ENCODE measurements at places on chromosomes 7 and 10.

GRCh38 chr10:44164251-44164956 is 220.5 kb downstream of the CXCL12 start:
- no peak for DNase-seq

DNA sequence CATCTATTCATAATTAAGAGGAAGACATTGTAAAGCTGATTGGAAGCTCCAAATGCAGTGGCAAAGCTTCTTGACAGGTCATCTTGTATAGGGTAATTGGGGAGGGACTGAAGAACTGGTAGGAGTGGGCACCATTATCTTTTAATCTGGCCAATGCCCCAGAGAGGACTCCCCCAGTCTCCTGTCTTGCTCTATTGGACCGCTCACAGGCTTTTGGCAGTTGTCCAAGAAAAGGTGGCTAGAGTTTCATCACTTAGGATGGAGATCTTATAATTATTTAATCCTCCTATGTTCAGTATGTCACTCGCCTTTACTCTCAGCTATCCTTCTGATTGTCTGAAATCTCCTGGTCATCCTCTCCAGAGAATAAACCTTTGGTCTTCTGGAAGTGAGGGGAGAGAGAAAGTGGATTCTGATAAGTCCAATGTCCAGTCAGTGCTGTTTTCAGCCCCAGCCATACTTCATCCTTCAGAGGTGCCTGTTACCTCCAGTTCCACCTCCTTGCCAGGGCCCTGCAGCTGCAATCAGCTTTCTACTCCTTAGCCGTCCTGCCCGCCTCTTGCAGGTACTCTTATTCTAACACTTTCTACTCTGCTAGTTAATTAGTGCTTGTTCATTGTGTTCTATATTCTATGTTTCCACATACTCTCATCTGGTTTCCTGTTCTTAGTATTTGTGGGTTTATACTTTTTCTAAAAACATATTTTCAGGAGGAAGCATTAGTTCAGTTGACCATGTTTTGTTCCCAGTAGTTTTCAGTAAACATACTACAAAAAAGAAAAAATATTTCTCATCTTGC is 241.6 kb downstream of the NSUN6 start:
- no peak for DNase-seq

DNA sequence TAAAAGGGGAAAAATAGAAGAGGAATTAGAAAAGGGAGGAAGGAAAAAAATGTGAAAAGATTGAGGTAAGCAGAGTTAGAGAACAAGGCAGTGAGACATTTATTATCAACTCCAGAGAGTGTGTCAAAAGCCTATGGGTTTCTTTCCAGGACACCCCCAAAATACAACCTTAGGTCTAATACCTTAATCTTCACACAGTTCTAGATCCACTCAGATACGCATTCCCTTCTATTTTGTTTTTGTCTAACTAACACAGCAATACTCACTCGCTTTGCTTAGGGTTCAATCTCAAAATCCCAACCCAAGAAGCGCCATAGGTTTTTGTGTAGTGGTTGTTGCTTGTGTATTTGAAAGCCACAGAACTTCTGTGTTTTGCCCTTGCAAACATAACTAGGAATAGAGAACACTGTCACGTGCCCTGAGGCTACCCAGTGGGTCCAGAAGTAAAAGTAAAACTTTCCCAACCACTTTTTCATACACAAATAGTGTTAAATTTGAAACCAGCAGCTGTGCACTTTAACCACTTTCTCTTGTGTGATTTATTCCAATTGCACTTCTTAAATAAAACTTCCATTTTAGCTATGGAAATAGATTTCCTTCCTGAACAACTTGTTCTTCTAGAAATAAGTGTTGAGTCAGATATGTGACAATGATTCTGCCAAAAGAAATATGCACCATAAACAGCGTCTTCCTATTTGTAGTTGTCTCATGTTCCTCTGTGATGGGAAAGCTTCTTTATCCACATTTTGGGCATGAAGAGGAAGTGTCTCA is 414.7 kb upstream of the GHITM start:
- DNase-seq, result no peak

- DNase-seq, result no peak
These were observed at the start of gene VOPP1 for GRCh38 chr7:55572378-55573233. Gene VOPP1, minus strand, starts transcription at chr7:55572502. Its CDS starts 178 bp downstream, at chr7:55572324.

DNA sequence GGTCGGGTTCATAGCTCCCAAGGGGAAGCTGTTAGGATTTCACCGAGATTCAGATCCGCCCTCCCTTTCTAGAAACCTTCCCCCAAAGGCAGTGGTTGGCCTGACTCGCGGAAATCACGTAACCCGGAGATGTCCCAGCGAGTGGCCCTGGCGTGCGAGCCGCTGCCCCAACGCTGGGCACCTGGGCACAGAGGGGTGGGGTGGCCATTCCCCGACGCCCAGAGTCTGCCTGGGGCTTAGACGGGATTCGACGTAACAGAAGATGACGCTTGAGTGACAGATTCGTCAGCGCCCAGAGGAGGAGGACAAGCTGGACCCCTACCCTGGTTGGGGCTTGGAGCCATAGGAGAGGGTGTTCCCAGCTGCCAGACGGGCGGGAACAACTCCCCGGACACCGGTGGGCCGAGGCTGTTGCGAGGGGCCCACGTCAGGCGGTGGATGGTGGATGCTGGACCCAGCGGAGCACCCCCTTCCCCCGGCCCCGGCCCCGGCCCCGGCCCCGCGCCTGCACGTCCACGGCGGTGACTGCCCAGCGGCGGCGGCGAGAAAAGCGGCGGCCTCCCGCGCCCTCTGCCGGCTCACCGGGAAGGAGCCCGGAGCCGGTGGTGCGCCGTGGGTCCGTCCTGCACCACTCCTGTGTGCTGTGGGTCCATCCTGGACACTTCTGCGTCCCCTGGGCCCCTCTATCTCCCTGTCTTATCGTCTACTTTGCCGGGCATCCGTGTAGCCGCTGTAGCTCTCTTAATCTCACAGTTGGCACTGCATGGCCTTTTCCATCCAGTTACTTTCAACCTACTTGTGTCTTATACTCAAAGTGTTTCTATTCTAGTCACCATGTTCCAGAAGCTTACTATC is 35.4 kb upstream of the KNDC1 start:
- DNase-seq, result no peak

DNA sequence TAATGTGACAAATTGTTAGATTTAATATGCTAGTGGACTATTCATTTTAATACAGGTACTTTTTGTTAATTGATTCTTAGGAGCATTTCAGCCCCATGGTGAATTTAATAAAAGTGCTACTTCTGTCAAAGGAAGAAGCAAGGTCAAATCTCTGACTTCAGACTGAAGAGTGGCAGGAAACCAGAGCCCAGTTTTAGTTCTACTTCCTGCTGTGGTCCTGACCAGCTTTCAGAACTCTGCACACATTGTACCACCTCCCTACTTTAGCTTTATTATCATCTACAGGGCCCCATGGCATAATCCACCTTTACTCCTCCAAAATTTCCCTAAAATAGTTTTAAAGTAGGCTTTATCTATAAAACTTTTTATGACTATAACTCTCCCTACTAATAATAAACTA is 33.7 kb downstream of the CTTNBP2 start:
- DNase-seq, result no peak

DNA sequence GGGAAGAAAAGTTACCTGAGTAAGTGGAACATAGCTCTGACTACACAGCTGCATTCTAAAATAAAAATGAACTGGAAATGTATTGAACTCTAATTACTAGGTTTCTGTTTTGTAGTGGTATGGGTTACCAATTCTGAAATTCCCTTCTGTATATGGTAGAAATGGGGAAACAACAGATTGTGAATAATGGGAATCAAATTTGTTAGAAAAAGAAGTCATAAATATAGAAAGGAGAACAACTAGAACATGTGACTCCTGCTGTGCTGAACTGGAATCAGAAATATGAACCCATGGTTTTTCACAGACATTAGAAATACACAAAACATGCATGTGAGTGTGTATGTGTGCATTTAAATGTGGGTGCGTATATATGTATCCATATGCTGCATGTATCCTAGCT is 27.0 kb downstream of the MCMBP start:
- DNase-seq, result no peak

- no peak for DNase-seq
These were observed 11.5 kb upstream of the NPFFR1 start for GRCh38 chr10:70295321-70295720.

GRCh38 chr7:26099236-26099635 is 52.8 kb upstream of the NFE2L3 start:
- DNase-seq, result no peak

GRCh38 chr7:88090671-88091070 is 129.2 kb downstream of the SRI start:
- DNase-seq, result no peak

DNA sequence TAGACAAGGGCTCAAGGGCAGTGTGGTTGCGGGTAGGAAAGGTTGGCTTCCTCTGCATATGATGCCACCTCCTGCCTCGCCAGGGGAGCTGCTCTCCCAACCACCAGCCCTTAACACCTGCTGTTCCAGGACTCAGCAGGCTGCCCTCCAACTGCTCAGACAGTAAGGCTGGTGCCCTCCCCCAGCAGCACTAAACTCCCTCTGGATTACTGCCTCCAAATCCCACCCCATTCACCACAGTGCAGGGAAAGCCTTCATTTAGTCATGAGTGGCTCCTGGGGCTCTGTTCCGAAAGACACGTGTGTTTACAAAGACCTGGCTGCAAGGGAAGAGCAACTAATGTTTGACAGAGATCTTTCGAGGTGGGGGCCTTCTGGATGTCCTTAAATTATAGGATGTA is 437.2 kb upstream of the MKI67 start:
- no peak for DNase-seq

DNA sequence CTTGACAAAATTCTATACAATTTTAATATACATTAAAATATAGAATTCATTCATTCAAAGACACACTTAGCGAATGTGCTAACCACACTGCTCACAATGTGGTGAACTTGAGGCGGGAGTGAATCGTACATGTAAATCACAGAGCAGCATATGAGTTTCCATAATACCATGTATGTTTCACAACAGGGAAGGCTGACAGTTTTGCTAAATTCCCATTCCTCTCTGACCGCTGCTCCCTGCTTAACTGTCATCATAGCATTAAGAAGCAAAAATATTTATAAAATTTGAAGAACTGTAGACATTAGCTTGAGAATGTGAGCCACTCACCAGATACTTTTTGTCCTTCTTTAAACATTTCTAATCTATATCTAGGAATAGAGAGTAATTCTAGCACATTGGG is 763.3 kb downstream of the MAGI2 start:
- no peak for DNase-seq

- no peak for DNase-seq
These were observed 8.3 kb upstream of the NT5C3A start for GRCh38 chr7:33070831-33071230.

GRCh38 chr7:46230990-46231305 is 309.9 kb upstream of the IGFBP3 start:
- DNase-seq, result no peak

DNA sequence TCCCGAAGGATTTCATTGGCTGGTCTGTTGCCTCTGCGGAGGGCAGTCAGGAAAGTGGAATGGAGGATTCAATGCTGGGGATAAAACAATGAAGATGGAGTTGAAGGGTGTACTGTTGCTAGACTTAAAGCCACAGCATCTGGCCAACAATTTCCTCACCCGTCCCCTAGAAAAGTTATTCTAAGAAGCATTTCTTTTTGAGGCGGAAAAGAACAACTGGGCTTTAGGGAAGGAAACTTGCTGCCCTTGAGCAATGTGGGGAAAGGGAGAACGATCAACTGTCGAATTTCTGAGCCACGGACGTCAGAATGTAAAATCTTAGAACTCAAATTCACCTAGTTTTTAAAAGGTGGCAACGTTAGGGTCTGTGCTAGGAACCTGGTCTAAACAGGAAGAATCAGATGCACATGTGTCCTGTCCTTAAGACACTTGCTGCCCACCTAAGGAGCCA is 664 bp downstream of the FMC1 start:
- DNase-seq, result no peak

- DNase-seq, result no peak
These were observed 33.3 kb downstream of the GET4 start for GRCh38 chr7:909358-910329.

GRCh38 chr7:25859412-25860274 is 292.4 kb upstream of the NFE2L3 start:
- DNase-seq, result no peak

- no peak for DNase-seq
These were observed 107.5 kb downstream of the NPTX2 start for GRCh38 chr7:98724591-98724990.

DNA sequence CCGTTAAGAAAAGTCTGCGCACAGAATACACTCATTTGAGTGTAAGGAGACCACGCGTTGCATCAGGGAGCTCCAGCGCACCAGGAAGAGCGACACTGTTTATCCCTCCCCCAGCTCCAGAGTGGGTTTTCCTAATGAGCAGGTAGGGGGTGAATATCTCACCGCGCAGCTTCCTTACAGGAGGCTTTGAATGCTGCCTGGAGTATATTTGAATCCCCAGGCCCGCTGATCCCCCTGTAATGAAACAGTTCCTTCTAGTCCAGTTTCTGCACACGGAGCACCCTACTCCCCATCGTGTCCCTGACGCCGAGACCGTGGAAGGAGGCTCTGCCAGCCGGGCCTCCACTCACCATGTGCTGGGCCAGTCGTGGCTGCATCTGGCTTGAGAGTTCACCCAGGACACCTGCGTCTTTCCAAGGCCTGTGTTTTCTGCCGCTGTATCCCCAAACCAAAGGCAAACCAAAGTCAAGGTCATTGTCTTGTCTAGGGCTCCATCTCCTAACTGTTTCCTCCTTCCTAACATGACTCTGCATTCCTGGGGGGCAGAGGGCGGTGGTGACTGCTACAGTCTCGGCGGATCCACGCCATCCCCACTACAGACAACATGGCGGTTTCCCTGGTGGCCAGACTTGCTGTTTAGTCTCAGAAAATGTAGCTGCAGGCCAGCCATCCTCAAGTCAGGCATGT is 167.8 kb downstream of the USP6NL start:
- DNase-seq, result no peak

- DNase-seq, result no peak
These were observed 6.3 kb downstream of the UNC5B start for GRCh38 chr10:71218651-71219050.

- no peak for DNase-seq
These were observed 35.5 kb upstream of the BICC1 start for GRCh38 chr10:58477122-58477521.

GRCh38 chr10:58697691-58698090 is 185.0 kb downstream of the BICC1 start:
- no peak for DNase-seq

- no peak for DNase-seq
These were observed 51.3 kb upstream of the GSAP start for GRCh38 chr7:77467408-77467807.

- DNase-seq, result no peak
These were observed 19.6 kb downstream of the KNDC1 start for GRCh38 chr10:133179651-133180050.

DNA sequence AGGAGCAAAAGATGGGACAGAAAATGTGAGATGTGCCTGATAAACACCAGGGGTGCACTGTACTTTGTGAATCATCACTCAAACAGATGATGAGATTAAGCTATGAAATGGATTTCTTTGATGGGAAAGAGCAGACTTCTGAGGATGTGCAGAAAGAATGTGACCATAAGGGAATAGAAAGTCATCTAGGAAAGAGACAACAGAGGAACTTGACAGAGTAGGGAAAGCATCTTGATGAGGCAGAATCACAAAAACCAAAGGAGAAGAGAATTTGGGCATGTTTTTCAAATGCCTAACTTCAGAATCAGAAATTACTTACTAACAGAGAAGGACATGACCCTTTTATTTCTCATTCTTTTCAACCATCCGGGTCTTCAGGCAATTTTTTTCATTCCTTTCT is 82.4 kb upstream of the LRRTM3 start:
- DNase-seq, result no peak

- DNase-seq, result no peak
These were observed 232.2 kb downstream of the TMEM178B start for GRCh38 chr7:141306081-141306480.

Data from activated CD4-positive, CD25-positive, alpha-beta regulatory T cell treated with anti-CD3 and anti-CD28 coated beads, Interleukin-2, amount 50 U/mL, for 16 hours (primary cell).